ENCODE measurements at places on chromosomes 4 and X. TPM values are rescaled to one million over a fixed set of nuclear protein-coding genes. Genes with fewer than 3 reads are reported as not detected.
A peak's percentile ranks its signal among the peaks of the same experiment; 100 is the strongest.

VEGFC gene
- total RNA-seq = 1.4 TPM

MAGEA11 gene
- total RNA-seq = not detected

SCML2 gene
- 21.3 TPM for total RNA-seq

CDK16 gene
- 117 TPM for total RNA-seq

RASGEF1B gene
- total RNA-seq = 4.7 TPM

HMGN5 gene
- total RNA-seq = 23.9 TPM

PLXNA3 gene
- total RNA-seq = 23.5 TPM

PABPC1L2A gene
- total RNA-seq = 0.73 TPM

GABRB1 gene
- total RNA-seq = 0.22 TPM

GRCh38 chr4:66585767-66586166 lies 915.5 kb upstream of the EPHA5 start:
- DNase-seq = no peak
- no peaks in the 10 kb centered on the region for H3K36me3 ChIP-seq
- no peak overlapping the region for H3K4me3 ChIP-seq
- no peaks in the 10 kb centered on the region for H3K27me3 ChIP-seq
- H3K4me1 ChIP-seq = no peaks in the 10 kb centered on the region

- no peak for DNase-seq
- no peaks in the 10 kb centered on the region for H3K4me1 ChIP-seq
- H3K27me3 ChIP-seq = no peaks in the 10 kb centered on the region
- no peaks in the 10 kb centered on the region for H3K36me3 ChIP-seq
- no peak overlapping the region for H3K27ac ChIP-seq
Measured at GRCh38 chrX:55867708-55868107, 150.2 kb downstream of the RRAGB start.

DNA sequence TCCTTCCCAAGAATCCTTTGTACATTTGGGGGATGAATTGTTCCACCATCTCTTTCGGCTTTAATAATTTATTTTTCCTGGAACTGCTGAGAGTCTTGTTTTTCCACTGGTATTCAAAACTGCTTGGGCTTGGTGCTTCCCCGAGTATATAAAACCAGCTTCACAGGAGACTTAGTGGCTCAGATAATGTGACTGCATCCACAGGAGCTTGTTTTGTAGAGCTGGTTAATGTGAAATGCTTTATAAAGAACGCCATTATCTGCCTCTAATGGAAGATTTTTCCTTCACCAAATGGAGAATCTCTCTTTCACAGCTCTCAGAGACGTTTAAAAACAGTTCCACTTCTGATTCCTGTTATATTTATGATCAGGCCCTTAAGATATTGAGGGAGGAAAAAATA lies 935.5 kb downstream of the RAB28 start:
- no peak overlapping the region for H3K27ac ChIP-seq
- no peaks in the 10 kb centered on the region for H3K27me3 ChIP-seq
- H3K4me1 ChIP-seq = no peaks in the 10 kb centered on the region
- DNase-seq = no peak
- H3K4me3 ChIP-seq = no peak overlapping the region

- no peak for DNase-seq
- no peak overlapping the region for H3K4me3 ChIP-seq
- H3K4me1 ChIP-seq = no peaks in the 10 kb centered on the region
- no peaks in the 10 kb centered on the region for H3K36me3 ChIP-seq
- no peaks in the 10 kb centered on the region for H3K27me3 ChIP-seq
Measured at GRCh38 chrX:65750674-65751469, 83.4 kb downstream of the MSN start.

- no peaks in the 10 kb centered on the region for H3K27me3 ChIP-seq
- H3K4me3 ChIP-seq = no peak overlapping the region
- H3K36me3 ChIP-seq = no peaks in the 10 kb centered on the region
Measured at GRCh38 chrX:27555514-27555913, 34.6 kb upstream of the DCAF8L2 start.

DNA sequence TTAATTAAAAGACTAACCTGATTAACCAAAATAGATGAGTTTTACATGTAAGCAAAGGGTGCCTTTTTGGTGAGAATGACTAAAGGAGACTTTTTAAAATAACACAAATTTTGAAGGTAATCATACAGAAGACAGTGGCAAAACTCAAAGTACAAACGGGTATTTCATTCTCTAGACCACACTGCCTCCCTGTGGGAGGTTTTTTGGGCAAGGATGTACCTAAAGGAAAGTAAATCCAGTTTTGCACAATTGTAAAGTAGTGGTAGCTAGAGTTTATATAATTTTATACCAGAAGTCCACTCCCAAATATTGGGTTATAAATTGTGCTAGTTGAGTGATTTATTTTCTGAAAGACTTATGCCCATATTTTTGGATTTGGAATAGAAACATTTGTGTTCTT lies 201.0 kb downstream of the PAPSS1 start:
- no peaks in the 10 kb centered on the region for H3K4me1 ChIP-seq
- DNase-seq = no peak
- H3K36me3 ChIP-seq = no peaks in the 10 kb centered on the region
- no peak overlapping the region for H3K27ac ChIP-seq

DNA sequence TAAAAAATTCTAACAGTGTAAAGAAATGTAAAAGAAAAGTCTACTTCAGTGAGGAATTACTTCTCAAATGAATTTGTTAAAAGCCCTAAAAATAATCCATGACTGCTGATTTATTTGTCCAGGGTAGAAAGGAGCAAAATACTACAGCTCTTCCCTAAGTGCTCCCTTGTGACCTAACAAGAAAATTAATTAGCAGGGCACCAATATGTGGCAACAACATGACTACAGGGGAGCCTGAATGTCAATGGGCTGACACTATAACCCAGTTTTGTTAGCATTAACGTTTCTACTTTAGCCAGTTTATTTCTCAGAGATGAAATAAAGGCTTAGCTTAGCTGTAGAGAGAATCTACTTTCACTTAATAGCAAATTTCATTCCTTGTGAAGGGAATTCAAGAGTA lies 918.9 kb upstream of the EPHA5 start:
- no peaks in the 10 kb centered on the region for H3K36me3 ChIP-seq
- DNase-seq = no peak
- H3K4me3 ChIP-seq = no peak overlapping the region
- H3K4me1 ChIP-seq = no peaks in the 10 kb centered on the region
- H3K27me3 ChIP-seq = no peaks in the 10 kb centered on the region

GRCh38 chr4:42078184-42078801 lies 74.2 kb downstream of the BEND4 start:
- H3K27me3 ChIP-seq = no peaks in the 10 kb centered on the region
- no peaks in the 10 kb centered on the region for H3K4me1 ChIP-seq
- no peak overlapping the region for H3K4me3 ChIP-seq
- no peaks in the 10 kb centered on the region for H3K36me3 ChIP-seq

DNA sequence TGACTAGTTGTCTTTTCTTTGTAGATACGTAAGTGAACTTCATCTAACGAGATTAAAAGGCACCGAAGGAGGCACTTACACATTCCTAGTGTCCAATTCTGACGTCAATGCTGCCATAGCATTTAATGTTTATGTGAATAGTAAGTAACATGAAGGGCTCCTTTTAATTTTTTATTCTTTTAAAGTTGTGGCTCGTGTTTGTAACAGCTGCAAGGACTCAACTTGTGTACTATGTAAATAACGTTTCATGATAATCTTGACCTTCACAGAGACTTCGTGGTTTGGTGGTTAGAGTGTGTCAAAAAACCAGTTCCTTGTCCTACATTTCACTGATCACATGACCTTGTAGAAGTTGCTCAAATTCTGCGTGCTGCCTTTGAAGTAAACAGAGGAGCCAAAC lies 51.6 kb downstream of the KIT start:
- H3K4me3 ChIP-seq = no peak overlapping the region
- peaks cover 16% of the 10 kb centered on the region for H3K36me3 ChIP-seq
- DNase-seq = no peak
- no peaks in the 10 kb centered on the region for H3K4me1 ChIP-seq

GRCh38 chr4:31146366-31146765 lies 426.2 kb downstream of the PCDH7 start:
- no peak overlapping the region for H3K27ac ChIP-seq
- no peaks in the 10 kb centered on the region for H3K27me3 ChIP-seq
- no peaks in the 10 kb centered on the region for H3K4me1 ChIP-seq
- no peak for DNase-seq

- no peak overlapping the region for H3K27ac ChIP-seq
- no peaks in the 10 kb centered on the region for H3K4me1 ChIP-seq
- no peak overlapping the region for H3K4me3 ChIP-seq
- no peaks in the 10 kb centered on the region for H3K36me3 ChIP-seq
- no peaks in the 10 kb centered on the region for H3K27me3 ChIP-seq
- no peak for DNase-seq
Measured at GRCh38 chr4:67101612-67102011, 443.7 kb downstream of the CENPC start.

DNA sequence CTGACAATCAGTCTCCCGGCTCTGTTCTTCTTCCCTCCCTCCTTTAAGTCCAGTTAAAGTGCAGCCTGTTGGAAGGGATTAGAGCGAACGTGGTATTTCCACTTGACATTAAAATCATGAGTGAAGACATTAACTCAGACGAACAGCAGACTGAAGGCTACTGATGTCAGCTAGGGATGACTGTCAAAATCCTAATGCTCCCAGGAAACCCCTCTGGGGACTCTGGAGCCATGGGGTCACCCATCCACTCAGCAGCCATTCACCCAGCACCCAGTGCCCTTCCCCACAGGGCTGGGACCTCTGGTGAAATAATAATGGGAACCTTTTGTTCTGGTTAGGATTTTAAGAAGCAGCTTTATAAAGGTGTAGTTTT lies 113.9 kb downstream of the DRD5 start:
- no peaks in the 10 kb centered on the region for H3K27me3 ChIP-seq
- H3K4me1 ChIP-seq = no peaks in the 10 kb centered on the region
- H3K36me3 ChIP-seq = no peaks in the 10 kb centered on the region
- no peak overlapping the region for H3K4me3 ChIP-seq

- H3K36me3 ChIP-seq = no peaks in the 10 kb centered on the region
- H3K27me3 ChIP-seq = no peaks in the 10 kb centered on the region
- no peak for DNase-seq
- no peak overlapping the region for H3K27ac ChIP-seq
- no peaks in the 10 kb centered on the region for H3K4me1 ChIP-seq
Measured at GRCh38 chr4:107183155-107183774, 147.2 kb upstream of the DKK2 start.

- no peaks in the 10 kb centered on the region for H3K27me3 ChIP-seq
- H3K4me1 ChIP-seq = no peaks in the 10 kb centered on the region
- H3K4me3 ChIP-seq = no peak overlapping the region
- no peak for DNase-seq
- H3K36me3 ChIP-seq = no peaks in the 10 kb centered on the region
Measured at GRCh38 chr4:40000711-40001110, 23.0 kb upstream of the PDS5A start.

DNA sequence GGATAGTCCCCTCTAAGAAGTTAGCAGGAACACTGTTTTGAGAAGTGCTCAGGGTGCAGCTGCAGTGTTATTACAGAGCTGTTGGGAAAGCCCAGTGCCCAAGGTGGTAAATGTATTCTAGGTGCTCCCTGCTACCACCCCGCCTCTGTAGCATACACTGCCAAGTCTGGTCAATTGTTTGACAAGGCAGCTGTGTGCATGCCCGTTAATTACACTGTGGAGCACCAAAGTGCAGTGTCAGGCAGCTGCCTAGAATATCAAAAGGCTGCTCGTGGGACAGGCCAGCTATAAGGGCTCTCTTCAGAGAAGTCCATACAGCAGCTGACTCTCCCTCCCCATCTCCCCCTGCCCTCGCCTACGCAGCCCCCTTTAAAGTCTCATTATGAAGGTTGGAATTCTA lies 99.9 kb upstream of the KLHL13 start:
- H3K27ac ChIP-seq = no peak overlapping the region
- no peak for DNase-seq
- H3K36me3 ChIP-seq = no peaks in the 10 kb centered on the region
- no peak overlapping the region for H3K4me3 ChIP-seq

DNA sequence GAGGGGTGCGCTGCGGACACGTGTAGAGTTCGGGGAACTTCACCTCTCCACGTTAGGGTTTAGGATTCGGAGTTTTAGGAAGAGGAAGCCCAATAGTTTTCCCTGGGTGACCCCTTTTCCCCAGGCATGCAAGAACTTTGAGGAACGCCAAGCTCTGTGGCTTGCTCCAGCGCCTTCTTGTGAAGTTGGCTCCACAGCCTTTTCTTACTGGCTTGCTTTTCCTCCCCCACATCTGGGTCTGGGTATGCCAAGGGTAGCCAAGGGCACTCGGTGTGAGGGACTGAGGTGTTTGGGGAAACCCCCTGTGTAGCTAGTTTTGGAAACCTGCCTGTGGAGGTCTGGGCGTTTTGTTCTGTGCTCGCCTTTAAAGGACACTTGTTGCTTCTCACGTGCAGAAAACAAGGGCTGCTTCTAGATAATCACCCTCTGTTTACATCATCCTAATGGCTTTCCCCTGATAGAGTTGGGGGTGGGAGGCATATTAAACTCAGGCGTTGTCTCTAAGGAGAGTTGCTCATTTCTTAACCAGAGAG lies 746 bp downstream of the EDNRA start:
- peaks cover 21% of the 10 kb centered on the region for H3K27me3 ChIP-seq
- no peaks in the 10 kb centered on the region for H3K4me1 ChIP-seq
- H3K4me3 ChIP-seq = peak overlapping the region; percentile 83

- H3K36me3 ChIP-seq = no peaks in the 10 kb centered on the region
- no peak overlapping the region for H3K4me3 ChIP-seq
- DNase-seq = no peak
- H3K27ac ChIP-seq = no peak overlapping the region
Measured at GRCh38 chr4:178240891-178241290, 798.7 kb upstream of the AGA start.

GRCh38 chr4:100188829-100189228 lies 1.4 kb downstream of the DDIT4L start:
- H3K4me3 ChIP-seq = peak overlapping the region; percentile 74
- no peak overlapping the region for H3K27ac ChIP-seq
- H3K4me1 ChIP-seq = peaks cover 4% of the 10 kb centered on the region
- 0 out of 2 replicates have a peak, but pooled peaks cover 2% of the 10 kb centered on the region for H3K36me3 ChIP-seq
- peaks cover 16% of the 10 kb centered on the region for H3K27me3 ChIP-seq
- no peak for DNase-seq

DNA sequence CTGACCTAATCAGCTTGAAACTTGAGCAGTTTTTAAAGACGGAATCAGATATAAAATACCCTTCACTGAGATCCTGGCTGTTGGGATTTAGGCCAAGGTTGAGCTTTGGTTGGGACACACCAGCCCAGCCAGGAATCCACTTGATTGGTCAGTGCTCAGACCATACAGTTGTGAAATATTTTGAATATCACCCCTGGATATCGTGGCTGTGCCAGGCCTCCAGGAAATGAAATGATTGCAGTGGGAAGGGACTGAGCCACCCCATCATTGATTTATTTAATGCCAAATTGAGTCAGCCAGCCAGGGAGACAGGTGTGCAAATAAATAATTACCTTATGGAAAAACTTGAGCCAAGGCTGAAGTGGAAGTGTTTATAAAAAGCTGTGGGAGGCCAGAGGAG lies 128.4 kb upstream of the SCML1 start:
- H3K27ac ChIP-seq = no peak overlapping the region
- H3K4me1 ChIP-seq = no peaks in the 10 kb centered on the region
- H3K27me3 ChIP-seq = no peaks in the 10 kb centered on the region
- DNase-seq = no peak
- H3K4me3 ChIP-seq = no peak overlapping the region
- no peaks in the 10 kb centered on the region for H3K36me3 ChIP-seq

- DNase-seq = no peak
- H3K27ac ChIP-seq = no peak overlapping the region
- H3K4me1 ChIP-seq = no peaks in the 10 kb centered on the region
Measured at GRCh38 chr4:60683973-60684372, 516.2 kb upstream of the ADGRL3 start.
